Activated CD8-positive, alpha-beta memory T cell treated with anti-CD3 and anti-CD28 coated beads for 48 hours (primary cell): ENCODE measurements at places on chromosomes 6 and 20.

- DNase-seq = no peak
Measured at GRCh38 chr6:39273406-39273821, 40.8 kb downstream of the KCNK17 start.

- no peak for DNase-seq
Measured at GRCh38 chr6:109222848-109223247, 127.5 kb downstream of the CEP57L1 start.

DNA sequence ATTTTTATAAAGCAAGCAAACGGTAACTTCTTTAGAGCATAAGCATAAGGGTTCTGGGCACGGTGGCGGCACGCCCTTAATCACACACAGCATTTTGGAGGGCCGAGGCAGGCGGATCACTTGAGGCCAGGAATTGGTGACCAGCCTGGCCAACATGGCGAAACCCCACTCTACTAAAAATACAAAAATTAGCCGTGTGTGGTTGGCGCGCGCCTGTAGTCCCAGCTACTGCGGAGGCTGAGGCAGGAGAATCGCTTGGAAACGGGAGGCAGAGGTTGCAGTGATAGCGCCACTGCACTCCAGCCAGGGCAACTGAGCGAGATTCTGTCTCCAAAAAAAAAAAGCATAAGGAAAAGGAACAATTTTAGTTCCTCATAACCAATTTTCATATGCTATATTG is 2.6 kb downstream of the SENP6 start:
- no peak for DNase-seq

DNA sequence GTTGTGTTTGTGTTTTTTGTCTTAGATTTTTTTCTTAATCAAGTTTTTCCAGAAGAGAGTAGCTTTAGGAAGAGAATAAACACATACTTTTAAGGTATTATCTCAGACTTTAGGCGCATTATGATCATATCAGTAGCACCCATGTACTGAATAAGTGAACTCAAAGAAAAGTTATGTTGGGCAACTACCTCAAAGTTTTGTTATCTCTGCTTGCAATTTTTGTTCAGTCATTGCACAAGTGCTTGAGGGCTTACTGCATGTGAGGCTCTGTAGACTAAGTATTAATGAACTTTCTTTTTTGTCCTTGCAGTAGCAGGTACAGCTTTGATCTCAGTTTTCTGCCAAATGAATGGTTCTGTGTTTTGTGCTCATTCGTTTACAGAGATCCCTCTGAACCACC is 189.0 kb downstream of the SLC16A10 start:
- DNase-seq = no peak

GRCh38 chr6:126172131-126172530 is 167.8 kb upstream of the CENPW start:
- no peak for DNase-seq
